ENCODE measurements at places on chromosomes 4 and X.

- DNase-seq, result peak; percentile 79
Measured at GRCh38 chr4:165440415-165441158, 61.8 kb downstream of the CPE start.

GRCh38 chr4:17921451-17921850 lies 100.1 kb downstream of the LCORL start:
- no peak for DNase-seq

- DNase-seq, result peak; percentile 34
Measured at GRCh38 chrX:23819385-23820234, 36.6 kb downstream of the SAT1 start.

DNA sequence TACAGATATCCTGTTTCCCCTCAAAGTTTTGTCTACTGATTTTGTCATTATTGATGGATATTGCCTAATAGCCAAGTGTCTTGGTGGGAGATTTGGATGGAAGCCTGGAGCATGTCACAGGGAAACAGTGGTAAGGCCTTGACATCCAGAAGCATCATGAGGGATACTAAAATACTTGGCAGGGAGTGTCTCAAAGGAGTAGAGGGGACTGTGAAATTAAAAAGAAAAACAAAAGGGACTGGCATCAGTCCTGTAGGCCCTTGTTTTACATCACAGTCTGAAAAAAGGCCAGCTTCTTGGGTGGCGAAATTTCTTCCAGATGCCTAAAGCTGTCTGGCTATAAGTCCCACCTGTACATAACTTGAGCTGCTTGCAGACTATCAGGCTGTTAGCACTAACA lies 83.8 kb downstream of the GUCY2F start:
- no peak for DNase-seq

GRCh38 chr4:163748449-163748848 lies 254.0 kb downstream of the TMA16 start:
- no peak for DNase-seq

GRCh38 chrX:17375637-17376430 lies 834 bp downstream of the NHS start:
- DNase-seq, result no peak

DNA sequence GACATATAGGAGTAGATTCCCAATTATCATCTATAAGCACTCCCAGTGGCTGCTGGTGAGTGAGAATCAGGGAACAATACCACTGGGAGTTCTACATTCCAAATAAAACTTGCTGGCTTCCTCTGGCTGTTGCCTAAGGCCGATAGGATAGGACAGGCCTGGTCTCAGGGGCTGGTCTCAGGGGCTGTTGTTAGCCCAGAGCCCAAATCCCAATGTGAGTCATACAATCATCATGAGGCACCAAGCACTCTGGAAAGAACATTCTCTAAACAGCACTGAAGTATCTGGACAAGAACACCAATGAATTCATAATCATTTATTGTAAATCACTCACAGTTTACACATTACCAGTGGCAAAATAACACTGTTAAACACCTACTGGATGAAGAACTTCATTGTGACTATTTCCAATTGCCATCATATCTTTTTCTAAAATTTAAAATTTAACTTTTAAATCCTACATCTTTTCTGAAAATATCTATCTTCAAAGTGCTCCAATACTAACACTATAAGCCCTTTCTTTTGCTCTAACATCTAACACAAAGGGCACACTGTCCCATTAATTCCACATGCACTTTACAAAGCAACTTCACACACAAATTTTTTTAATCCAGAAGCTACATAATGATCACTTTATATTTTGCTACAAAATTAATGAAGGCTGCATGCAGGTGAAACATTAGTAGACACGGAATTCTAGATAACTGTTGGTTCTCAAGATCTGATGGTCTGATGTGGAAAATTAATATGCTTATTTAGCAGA lies 67.6 kb upstream of the TMEM150C start:
- DNase-seq, result peak; percentile 67

GRCh38 chrX:148917441-148917840 lies 417.0 kb downstream of the AFF2 start:
- DNase-seq, result no peak

DNA sequence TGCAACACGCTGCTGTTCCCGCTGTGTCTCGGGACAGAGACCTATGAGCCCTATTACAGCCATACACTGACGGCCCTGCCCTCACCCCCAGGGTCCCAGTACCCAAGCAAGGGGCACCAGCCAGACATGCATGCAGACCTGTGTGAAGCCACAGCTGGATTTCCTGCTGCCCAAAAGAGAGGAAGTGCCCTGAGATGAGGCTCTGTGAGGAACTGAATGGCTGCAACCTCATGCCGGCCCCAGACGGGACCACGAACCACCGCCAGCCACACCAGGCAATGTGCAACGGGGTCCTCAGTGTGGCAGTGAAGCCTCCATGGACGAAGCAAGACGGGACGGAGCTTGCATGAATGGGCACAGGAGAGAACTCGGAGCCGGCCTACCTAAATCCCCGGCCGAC lies 21.1 kb downstream of the CTBP1 start:
- no peak for DNase-seq

- peak; percentile 33 for DNase-seq
Measured at GRCh38 chr4:183266371-183266770, 53.7 kb downstream of the CLDN22 start.

GRCh38 chr4:69894186-69894585 lies 34.2 kb upstream of the SULT1E1 start:
- DNase-seq, result no peak

GRCh38 chr4:109722357-109722756 lies 7.5 kb downstream of the PLA2G12A start:
- no peak for DNase-seq

- DNase-seq, result peak; percentile 74
Measured at GRCh38 chr4:147312376-147313046, 168.4 kb upstream of the EDNRA start.

- peak; percentile 84 for DNase-seq
Measured at GRCh38 chr4:185573651-185574199, 38.4 kb upstream of the PDLIM3 start.

DNA sequence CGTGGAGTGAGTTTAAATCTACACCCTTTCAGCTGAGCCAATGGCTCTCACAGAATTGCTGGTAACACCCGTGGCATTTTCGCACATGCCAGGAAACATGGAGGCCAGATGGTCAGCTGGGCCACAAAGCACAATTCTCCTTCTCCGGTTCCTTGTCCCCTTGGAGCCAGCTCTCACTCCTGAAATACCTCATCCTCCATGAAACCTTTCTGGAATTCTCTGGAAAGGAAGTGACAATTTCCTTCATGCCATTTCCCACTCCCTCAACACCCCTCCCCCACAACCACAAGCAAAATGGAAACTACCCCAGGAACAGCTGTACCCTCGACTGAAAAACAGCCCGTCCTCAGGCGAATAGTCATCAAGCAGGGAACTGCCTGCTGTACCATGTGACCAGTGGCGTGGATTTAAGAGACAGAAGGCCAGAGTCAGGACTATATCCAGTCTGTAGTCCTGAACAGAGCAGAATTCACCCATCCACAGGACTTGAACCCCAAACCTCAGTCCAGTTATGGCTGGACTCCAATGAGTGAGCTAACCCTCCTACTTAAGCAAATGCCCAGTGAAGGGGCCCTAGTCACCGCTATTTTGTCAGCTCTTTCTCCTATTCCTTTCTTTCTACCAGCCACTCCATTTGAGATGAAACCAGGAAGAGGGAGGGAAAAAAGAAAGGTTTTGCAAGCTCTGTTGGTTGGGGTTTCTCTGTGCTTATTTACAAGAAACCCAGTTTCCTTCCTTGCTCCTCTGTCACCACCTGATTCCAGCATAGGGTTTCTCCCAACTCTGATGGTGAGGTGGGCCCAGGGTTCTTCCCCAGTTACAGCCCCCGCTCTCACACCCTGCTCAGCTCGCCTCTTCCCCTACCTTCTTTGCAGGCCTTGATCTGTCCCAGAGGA lies 24.5 kb downstream of the ELF4 start:
- DNase-seq, result peak; percentile 42

- DNase-seq, result peak; percentile 33
Measured at GRCh38 chr4:70749313-70749712, 27.5 kb downstream of the RUFY3 start.

DNA sequence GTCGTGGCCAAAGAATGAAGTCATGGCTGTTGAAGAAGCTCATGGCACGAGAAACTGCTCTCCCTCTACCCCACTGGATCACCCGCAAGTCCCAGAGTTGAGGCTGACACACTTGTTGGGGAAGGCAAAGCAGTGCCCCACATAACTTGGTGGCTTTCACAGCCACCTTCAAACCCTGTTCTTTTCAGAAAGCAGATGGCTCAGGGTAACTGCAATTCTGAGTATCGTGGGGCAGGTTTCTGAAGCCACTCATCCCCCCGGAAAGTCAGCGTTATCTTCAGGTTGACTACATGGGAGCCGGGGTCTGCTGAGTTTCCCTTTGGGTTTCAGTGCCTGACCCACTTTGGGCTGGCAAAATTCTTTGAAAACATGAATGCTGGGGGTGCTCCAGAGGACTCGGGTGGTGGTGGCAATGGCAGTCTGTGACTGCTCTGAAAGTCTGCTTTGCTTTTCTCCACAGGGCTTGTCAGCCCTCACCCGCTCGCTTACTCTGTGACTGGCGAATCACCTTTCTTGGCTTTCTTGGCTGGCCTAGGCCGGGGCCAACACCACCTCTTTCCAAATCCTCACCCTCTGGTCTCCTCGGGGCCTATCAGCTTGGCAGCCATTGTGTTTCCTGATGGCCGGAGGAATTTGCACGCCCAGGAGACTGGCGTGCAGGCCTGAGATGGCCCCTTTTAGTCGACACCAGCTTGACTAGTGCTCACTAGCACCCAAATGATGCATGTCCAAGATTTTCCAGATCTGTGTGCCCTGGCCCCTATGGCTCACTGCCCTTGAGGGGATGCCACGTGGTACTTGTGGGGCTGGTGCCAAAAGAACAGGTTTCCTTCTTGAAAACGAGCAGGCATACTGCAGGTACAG lies 7.3 kb downstream of the PPP1R3F start:
- no peak for DNase-seq

Data from fibroblast of skin of back (primary cell).